Naive thymus-derived CD4-positive, alpha-beta T cell (primary cell): ENCODE measurements at places on chromosomes 11 and 22. TPM values are rescaled to one million over a fixed set of nuclear protein-coding genes. Genes with fewer than 3 reads are reported as not detected.
A peak's percentile ranks its signal among the peaks of the same experiment; 100 is the strongest.

DNA sequence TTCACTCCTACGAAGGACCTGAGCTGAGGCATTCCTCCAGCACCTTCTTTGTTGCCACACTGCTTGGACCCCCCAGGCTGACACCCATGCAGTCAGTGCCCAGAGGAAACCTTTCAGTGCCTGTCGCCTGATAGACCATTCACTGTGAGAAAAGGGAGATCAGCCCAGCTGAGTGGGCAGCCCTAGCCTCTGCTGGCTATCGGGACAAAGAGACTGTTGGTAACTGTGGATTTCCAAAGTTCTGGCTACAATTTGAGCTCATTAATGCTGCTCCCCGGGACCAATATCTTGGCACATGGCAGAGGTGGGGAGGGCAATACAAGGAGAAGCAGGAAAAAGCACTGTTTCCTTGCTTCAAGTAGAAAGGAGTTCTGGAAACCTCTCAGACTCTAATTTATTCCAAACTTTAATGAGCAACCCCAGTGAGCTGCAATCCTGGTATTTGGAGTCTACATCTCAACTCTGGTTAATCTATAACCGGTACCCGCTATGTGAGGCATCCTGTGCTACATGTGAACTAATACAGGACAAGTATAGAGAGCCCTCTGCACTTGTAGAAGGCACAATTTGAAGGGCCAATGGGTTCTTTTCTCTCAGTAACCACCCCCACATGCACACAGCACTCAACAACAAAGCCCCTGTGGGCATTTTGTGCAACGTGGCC is 200.7 kb upstream of the NCAM1 start:
- no peak overlapping the region for H3K4me3 ChIP-seq
- no peak overlapping the region for H3K27ac ChIP-seq
- no peaks in the 10 kb centered on the region for H3K4me1 ChIP-seq
- H3K36me3 ChIP-seq: no peaks in the 10 kb centered on the region
- no peak for DNase-seq
- no peaks in the 10 kb centered on the region for H3K27me3 ChIP-seq

DNA sequence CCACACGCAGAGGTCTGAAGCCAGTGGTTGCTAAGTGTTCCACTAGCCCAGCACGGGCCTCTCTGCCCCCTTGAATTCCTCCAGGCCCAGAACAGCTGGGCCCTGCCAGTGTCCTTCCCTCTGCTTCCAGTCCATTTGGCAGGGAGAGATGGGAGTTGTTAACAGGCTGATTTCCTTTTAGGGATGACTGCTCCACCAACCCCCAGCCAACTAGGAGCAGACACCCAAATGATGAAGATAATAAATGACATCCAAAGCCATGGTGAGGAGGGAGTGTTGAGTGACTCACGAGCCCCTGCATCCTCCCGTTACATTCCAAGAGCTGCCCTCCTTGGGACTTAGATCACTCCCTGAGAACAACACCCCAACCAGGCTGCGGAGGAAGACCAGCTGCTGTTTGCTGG is 20.6 kb downstream of the PARVA start:
- no peak overlapping the region for H3K4me3 ChIP-seq
- no peaks in the 10 kb centered on the region for H3K36me3 ChIP-seq
- no peak for DNase-seq
- no peaks in the 10 kb centered on the region for H3K4me1 ChIP-seq
- no peak overlapping the region for H3K27ac ChIP-seq
- no peaks in the 10 kb centered on the region for H3K27me3 ChIP-seq

- no peak overlapping the region for H3K27ac ChIP-seq
- H3K4me1 ChIP-seq: no peaks in the 10 kb centered on the region
- DNase-seq: no peak
These were observed 19.2 kb downstream of the NTM start for GRCh38 chr11:131389582-131389981.

- no peaks in the 10 kb centered on the region for H3K27me3 ChIP-seq
- no peaks in the 10 kb centered on the region for H3K4me1 ChIP-seq
- DNase-seq: no peak
These were observed 44.7 kb downstream of the ABTB2 start for GRCh38 chr11:34313099-34313517.

GRCh38 chr22:39942439-39943230 is 17.6 kb upstream of the TMA7B start:
- H3K27me3 ChIP-seq: no peaks in the 10 kb centered on the region
- H3K27ac ChIP-seq: peak overlapping the region; percentile 79
- H3K4me3 ChIP-seq: peak overlapping the region; percentile 14
- H3K4me1 ChIP-seq: peaks cover 96% of the 10 kb centered on the region

SCUBE2 gene
- not detected for polyA plus RNA-seq

TBX1 gene
- polyA plus RNA-seq: not detected

LYVE1 gene
- polyA plus RNA-seq: not detected

UPK3A gene
- 0.25 TPM for polyA plus RNA-seq
